ENCODE measurements at places on chromosomes 16 and 17. TPM values are rescaled to one million over a fixed set of nuclear protein-coding genes. Genes with fewer than 3 reads are reported as not detected.

Gene RNU2-1
- 2,768 TPM for total RNA-seq

Gene MAPT
- total RNA-seq = 11.0 TPM

GRCh38 chr17:57440522-57441269 lies 184.4 kb downstream of the MSI2 start:
- peak; percentile 76 for DNase-seq

- peak; percentile 92 for DNase-seq
These were observed at the start of gene STARD3 for GRCh38 chr17:39636927-39637736. Gene STARD3 (plus strand): TSS chr17:39637144. CDS start chr17:39653532, 16,388 bp downstream.

GRCh38 chr17:60724647-60725046 lies 47.0 kb downstream of the BCAS3 start:
- no peak for DNase-seq

GRCh38 chr17:77458202-77459017 lies 317.6 kb downstream of the SEC14L1 start:
- DNase-seq = no peak

GRCh38 chr17:40791787-40792436 lies 7.8 kb downstream of the KRT28 start:
- no peak for DNase-seq

- DNase-seq = no peak
These were observed 62.6 kb downstream of the AXIN2 start for GRCh38 chr17:65498816-65499215.

DNA sequence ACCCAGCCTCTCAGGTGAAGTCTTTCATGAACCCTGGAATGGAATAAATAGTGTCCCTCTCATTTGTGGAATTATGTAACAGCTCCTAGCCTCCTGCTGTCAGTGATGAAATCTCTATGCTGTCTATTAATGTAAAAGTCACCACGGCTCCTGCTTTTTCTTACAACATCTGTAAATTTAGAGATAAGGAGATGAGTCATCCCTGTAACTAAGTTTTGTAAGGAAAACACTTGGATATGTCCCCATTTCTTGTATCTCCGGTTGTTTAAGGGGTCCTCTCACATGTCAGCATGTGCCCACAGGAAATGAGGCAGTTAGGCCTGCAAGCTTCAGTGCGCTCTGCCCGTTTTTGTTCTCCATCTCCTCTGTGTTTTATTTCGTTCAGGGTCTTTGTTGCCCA lies 2.8 kb upstream of the NAT9 start:
- no peak for DNase-seq

DNA sequence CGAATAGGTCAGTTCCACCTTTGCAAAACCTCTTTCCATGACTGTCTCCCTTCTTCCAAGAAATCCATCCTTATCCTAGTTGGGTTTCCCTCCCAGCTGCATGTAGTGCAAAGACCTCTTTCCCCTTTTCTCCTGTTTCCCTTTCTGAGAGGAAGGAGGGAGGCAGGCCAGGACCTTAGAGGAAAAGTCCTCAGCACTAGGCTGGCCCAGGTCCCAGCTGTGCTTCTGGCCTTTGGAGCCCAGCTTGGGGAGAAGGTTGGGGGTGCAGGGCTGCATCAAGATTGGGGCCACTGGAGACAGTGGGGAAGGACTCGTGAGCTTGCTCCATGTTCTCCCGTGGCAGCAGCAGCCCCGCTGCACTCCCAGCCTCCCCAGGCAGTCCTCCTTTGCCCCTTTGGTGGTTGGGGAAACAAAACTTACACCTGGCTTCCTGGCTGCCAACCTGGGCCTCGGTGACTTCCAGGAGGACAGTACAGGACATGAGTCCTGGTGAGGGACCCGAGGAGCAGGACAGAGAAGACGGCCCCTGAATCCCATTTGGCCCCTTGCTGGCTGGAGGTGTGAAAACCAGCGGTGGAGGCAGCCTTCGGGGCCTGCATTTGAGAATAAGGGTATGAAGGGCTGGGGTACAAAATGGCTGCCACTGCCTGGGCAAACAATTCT lies 481 bp downstream of the HEXIM2 start:
- DNase-seq = no peak
